ENCODE measurements at places on chromosomes 4 and X. TPM values are rescaled to one million over a fixed set of nuclear protein-coding genes. Genes with fewer than 3 reads are reported as not detected.

DNA sequence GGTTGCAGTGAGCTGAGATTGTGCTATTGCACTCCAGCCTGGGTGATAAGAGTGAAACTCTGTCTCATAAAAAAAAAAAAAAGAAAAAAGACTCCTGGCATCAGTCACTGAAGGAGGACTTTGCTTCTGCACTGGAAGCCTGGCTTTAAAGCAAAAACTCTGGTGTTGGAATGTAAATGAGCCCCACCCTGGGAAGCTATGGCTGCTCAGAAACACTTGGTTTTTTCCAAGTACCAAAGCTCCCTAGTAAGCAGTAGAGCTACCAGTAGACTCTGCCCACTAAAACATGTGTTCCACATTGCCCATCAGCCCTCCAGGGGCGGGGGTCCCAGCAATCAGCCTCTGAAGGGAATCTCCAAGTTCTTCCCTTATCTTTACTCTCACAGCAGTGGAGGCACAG lies 154.4 kb downstream of the SHROOM3 start:
- DNase-seq, result no peak

GRCh38 chr4:76748649-76749048 lies 149.3 kb downstream of the SOWAHB start:
- DNase-seq, result peak; percentile 72

- peak; percentile 3 for DNase-seq
Measured at GRCh38 chr4:472881-473569, 25.9 kb downstream of the ZNF721 start.

GRCh38 chr4:22514481-22514880 lies 1.4 kb downstream of the ADGRA3 start:
- peak; percentile 3 for DNase-seq

DNA sequence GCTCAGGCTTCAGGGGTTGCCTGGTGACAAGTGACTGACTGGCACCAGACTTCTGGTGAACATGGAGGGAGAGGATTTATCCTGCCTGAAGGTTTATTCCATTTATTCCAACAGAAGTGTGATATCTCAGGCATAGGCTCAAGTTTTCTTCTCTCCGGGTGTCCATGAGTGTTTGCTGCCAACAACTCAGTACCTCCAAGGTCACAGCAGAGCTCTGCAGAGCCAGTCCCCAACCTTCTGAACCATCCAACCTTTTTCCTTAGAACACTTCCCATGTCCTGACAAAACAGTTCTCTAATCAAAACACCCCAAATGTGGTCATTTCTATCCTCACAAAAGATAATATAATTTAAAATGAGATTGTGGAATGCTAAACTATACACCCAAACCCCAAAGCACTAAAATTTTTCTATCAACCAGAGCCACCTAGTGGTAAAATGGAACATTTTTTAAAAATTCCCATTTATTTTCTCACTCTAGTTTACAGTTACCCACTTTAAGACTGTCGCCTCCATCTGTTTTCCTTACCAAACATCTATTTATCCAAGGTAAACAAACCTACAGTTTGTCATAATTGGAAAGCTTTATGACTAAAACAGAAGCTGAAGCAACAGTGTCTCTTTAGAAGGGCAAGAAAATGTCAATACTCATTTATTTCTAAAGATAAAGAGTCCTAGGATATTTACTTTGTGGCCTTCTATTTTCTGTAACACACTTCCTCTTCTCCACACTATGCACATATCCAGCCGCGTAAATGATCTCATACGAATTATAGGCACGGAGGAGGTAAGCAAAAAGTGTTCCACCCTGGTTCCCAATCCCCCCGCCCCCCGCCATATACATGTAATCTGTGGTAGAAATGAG lies 39.5 kb downstream of the TMEM154 start:
- peak; percentile 40 for DNase-seq

GRCh38 chr4:150782311-150782710 lies 200.4 kb downstream of the MAB21L2 start:
- peak; percentile 35 for DNase-seq

DNA sequence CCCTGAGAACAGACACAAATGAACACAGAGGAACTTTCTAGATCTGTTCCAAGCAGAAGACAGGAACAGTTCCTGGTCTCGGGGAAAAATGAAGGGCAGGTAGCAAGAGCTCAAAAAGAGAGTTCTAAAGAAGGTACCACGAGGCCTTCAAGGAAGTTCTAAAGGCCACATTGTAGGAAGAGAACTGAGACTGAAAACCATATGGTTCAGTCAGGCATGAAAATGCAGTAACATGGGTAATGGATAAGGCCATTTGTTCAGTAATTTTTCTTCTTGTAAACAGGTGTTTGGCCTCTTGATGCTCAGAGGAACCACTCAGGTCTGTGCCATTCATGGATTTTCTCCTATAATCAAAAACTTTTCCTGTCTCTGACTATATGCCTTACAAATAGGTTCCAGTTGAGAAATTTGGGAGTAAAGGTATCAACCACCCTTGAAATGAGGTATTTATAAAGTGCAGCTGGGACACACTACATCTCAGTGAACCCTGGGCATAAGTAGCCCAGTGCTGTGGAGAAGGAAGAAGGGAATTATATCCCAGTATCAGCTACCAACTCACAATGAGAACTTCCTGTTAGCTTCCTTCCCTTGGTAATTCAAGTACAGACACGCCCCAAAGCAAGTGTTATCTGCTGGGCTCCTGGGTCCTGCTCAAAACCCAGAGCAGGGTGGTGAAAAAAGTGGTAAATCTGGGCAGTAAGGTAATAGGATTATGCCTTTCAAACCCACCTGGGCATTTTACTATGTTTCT lies 277.9 kb downstream of the KLHL13 start:
- DNase-seq, result no peak

DNA sequence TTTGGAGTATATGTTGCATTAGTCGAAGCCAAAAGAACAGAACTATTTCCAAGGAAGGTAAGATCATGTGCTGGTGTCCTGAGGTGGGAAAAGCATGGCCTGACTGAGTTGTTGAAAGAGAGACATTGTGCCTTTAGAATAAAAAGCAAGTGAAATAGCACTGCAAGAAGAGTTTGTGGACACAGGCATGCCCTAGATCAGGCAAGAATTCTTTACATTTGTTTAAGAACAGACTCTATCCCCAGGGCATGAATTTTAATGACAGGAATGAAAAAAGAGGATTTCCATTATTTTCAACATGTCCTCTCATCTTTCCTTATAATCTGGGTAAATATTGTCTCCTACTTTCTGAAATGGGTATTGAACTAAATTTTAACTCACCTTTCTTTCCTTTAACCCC lies 516.2 kb upstream of the GALNT7 start:
- DNase-seq, result no peak

- DNase-seq, result no peak
Measured at GRCh38 chr4:6282314-6282771, 12.7 kb downstream of the WFS1 start.

GRCh38 chr4:182235021-182235795 lies 8.0 kb upstream of the TENM3 start:
- peak; percentile 14 for DNase-seq

GRCh38 chr4:100118181-100118580 lies 72.1 kb downstream of the DDIT4L start:
- peak; percentile 23 for DNase-seq

GRCh38 chrX:106401965-106402559 lies 209.7 kb upstream of the RADX start:
- DNase-seq, result no peak

GRCh38 chrX:143570782-143571181 lies 53.5 kb upstream of the SPANXN3 start:
- DNase-seq, result no peak

DNA sequence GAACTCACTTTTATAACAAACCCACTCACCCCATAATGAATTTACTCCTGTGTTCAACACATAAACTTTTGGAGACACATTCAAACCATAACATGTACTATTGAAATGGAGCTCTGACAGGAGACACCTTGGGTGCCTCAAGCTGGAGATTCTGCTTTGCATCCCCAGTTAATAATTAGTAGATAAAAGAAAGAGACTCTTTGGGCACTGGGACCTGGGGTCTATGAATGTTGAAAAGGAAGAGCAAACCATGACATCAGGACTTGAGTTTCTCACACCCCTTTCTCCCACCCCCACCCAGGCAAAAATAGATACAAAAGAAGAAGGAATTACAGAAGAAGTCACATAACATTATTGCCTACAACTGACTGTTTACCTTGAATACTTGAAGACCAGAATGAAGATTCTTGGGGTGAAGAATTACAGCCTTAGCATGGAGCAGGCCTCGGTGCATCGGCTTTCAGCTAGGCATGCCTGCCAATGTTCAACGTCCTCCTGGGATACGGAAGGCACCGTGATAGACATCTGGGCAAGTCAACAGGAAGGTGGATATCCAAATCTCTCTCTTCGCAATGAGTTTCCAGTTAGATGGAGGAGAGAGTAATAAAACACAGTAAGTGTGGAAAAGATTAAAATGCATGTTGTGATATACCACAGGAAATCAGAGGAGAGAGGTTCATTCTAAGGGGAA lies 316.0 kb downstream of the TRIML1 start:
- DNase-seq, result no peak

GRCh38 chr4:108533245-108533844 lies 87.0 kb upstream of the RPL34 start:
- peak; percentile 23 for DNase-seq

DNA sequence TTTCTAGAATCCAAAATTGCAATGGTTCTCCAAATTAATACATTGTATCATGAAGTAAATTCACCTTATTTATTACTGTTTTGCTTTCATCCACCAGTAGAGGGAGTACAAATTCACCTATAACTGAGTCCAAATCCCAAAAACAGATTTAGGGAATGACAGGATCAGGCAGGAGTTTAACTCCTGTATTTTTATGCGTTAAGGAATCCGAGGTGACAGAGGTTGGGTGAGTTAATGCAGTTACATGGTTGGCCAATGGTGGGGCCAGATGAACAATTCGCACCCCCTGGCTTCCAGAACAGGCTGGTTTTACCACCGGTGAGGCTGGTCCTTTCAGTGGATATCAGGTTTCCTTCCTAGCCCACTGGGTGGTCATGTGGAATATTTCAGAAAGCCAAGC lies 82.4 kb downstream of the MTNR1A start:
- DNase-seq, result peak; percentile 58

DNA sequence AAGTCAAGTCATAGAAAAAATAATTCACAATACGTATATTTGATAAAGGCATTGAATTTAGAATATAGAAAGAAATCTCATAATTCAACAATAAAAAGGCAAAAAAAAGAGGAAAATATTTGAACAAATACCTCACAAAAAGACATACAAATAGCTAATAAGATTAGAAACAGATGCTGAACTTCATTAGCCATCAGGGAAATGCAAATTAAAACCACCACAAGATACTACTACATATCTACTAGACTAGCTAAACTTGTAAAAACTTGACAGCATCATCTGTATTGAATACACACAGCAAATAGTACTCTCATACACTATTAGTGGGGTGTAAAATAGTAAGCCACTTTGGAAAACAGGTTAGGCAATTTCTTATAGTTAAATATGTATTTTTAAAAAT lies 128.7 kb upstream of the TLL1 start:
- DNase-seq, result no peak

DNA sequence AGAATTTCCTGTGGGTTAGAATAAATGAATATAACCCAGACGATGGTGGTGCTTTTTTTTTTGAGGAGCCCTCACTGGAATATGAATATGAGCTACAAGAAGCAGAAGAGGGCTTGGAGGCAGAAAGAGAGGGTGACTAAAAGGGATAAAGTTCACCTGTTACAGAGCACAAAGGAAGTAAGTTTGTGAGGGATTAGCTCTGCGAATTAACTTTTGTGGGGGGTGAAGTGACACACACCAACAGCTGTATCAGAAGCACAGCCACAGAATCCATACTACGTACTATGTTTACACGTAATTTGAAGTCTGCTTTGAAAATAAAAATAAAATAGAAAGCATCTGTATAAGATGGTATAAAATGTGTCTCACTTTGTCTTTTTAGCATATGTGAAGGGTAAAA lies 963.6 kb upstream of the DIAPH2 start:
- no peak for DNase-seq

DNA sequence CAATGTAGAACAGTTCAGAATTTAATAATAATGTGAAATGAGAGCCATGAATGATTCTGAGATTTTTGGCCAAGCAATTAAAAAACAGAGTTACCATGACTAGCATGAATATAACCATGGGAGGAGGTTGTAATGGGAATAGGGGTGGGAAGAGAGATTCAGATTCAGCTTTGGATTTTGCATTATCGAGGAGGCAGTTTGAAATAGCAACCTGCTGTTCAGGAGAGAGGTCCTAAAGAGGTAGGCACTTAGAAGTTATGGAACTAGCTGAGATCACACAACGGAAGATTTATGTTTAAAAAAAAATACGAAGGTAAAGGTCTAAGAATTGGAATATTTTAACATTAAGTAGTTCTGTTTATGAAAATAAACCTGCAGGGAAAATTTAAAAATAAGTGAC lies 124.4 kb upstream of the TECRL start:
- DNase-seq, result no peak

DNA sequence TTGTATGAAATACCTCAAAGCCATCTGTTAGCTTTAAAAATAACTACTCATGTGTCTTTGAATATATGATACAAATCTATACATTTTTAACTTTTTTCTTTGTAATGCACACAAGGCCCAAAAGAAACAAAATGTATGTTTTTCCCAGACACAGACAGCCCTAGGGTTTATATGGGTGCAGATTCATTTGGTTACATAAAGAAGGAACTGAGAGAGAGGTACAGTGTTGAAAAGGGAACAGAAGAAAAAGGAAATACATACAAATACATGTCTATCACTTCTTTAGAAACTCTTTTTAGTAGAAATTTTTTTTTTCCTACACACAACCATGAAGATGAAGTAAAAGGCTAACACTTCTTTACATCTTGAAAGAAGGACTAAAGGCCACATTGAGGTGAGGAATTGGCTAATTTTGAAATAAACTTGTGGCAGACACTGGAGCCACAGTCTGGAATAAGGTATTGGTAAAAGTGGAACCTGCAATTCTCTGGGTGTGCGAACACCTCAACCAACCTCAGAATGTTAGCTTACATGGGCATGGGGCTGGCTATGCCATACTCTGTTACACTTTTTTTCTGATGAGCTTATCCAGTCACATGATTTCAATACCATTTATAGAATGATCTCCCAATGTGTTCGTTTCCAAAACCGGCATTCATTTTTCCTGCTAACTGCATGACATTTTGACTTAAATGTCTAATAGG lies 67.9 kb downstream of the FAM47C start:
- no peak for DNase-seq

XAGE2 gene
- total RNA-seq, result not detected

CEP44 gene
- 13.5 TPM for total RNA-seq

RENBP gene
- total RNA-seq, result 12.3 TPM

TMPRSS11B gene
- total RNA-seq, result not detected

ATP1B4 gene
- total RNA-seq, result not detected

ANOS1 gene
- not detected for total RNA-seq

L1CAM gene
- total RNA-seq, result 78.9 TPM

CXorf49 gene
- total RNA-seq, result not detected

SLC2A9 gene
- total RNA-seq, result not detected

TRIM61 gene
- total RNA-seq, result not detected

GDPD2 gene
- not detected for total RNA-seq

All from SK-MEL-5 (cell line).